ENCODE measurements at places on chromosomes 4 and X. TPM values are rescaled to one million over a fixed set of nuclear protein-coding genes. Genes with fewer than 3 reads are reported as not detected.

The FGF2 gene
- 42.9 TPM for total RNA-seq

DNA sequence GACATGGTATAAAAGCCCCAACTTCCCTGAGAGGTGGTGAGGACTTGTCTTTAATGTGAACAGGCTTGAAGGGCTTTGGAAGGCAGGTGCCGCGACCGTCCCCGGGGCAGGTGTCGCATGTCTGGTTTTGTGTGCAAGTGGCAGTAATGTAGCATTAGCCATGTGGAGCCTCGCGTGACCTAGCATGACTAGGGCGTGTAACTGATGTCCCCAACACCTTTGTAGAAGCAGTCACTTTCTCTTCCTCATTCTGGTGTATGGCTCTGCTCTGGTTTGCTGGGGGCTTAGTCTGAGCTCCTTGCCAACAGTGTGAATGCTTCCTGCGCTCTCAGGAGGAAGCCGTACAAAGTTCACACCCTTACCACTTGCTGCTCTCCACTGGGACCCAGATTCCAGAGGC lies 145.7 kb downstream of the AMMECR1 start:
- peaks cover 10% of the 10 kb centered on the region for H3K4me1 ChIP-seq
- no peak overlapping the region for H3K4me3 ChIP-seq
- no peaks in the 10 kb centered on the region for H3K27me3 ChIP-seq
- H3K36me3 ChIP-seq = no peaks in the 10 kb centered on the region
- H3K27ac ChIP-seq = no peak overlapping the region

DNA sequence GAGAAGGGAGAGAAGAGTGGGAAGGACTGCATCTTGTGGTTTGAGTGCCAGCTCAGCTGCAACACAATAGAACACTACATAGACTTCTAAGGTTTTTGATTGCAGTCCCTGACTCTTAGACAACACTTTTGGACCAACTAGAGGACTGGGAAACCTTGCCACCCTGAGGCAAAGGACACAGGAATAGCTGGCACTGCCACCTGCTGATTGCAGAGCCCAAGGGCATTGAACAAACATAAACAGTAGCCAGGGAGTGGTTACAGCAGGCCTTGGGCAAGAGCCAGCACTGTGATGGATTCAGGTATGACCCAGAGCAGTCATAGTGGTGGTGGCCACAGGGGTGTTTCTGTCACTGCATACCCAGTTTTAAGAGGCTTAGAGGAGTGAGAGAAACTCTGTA lies 72.5 kb upstream of the CXorf51A start:
- no peak overlapping the region for H3K4me3 ChIP-seq
- no peak for DNase-seq
- H3K36me3 ChIP-seq = no peaks in the 10 kb centered on the region

The POU3F4 gene
- total RNA-seq = not detected

The GALNTL6 gene
- not detected for total RNA-seq

GRCh38 chr4:87849612-87850011 lies 16.8 kb downstream of the MEPE start:
- no peak overlapping the region for H3K4me3 ChIP-seq
- no peak for DNase-seq
- no peak overlapping the region for H3K27ac ChIP-seq
- no peaks in the 10 kb centered on the region for H3K36me3 ChIP-seq

DNA sequence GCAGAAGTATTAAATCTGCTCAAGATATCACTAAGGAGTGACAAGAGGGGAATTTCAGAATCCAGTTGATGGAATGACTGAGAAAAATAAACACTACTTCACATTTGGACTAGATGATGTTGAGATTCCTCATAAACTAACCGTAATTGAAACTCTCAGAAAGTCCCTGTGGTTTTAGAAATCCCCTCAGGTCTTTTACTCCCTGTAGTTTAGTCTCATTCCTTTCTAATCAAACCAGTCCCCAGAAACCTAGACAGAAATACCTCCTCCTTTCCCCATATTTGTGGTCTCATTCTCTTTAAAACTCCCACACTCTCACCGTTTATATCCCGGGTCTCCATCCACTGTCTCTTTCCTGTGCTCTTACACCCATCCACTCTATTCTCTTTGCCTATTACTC lies 15.0 kb upstream of the TLR1 start:
- peaks cover 41% of the 10 kb centered on the region for H3K4me1 ChIP-seq
- H3K4me3 ChIP-seq = no peak overlapping the region
- H3K36me3 ChIP-seq = no peaks in the 10 kb centered on the region
- no peak for DNase-seq

GRCh38 chrX:76802708-76803107 lies 375.2 kb downstream of the MAGEE1 start:
- no peaks in the 10 kb centered on the region for H3K4me1 ChIP-seq
- H3K36me3 ChIP-seq = no peaks in the 10 kb centered on the region
- no peak overlapping the region for H3K4me3 ChIP-seq
- no peak for DNase-seq
- H3K27me3 ChIP-seq = no peaks in the 10 kb centered on the region
- H3K27ac ChIP-seq = no peak overlapping the region

DNA sequence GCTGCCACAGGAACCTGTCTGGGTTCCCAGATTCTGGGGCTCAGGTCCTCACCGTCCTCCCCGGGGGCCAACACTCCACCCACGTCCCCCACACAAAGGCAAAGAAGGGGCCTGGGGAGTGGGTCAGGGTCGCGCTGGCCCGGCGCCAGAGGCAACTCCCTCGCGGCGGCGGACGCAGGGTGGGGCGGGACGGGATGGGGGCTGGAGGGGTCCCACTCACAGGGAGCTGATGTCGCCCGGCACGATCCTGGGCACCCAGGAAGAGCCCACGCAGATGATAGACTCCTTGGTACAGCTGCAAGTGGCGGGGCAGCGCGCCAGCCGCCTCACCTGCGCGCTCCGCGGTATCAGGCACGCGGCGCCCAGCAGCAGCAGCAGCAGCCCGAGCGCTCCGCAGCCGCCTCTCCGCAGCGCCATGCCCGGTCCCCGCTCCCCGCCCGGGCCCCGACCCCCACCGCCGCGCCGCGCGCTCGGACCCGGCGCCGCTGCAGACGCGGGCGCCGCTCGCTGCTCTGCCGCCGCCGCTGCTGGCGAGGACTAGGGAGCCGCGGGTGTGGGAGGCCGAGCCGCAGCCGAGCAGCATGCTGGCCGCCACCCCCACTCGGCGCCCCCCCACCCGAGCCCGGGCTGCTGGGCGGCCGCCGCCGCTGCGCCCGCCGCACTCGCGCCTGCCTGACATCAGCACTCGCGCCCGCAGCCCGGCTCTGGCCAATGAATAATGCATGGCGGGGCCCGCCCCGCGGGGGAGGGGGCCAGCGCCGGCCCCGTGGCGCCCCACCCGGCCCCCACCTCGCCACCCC lies at the start of gene LGI2:
Gene LGI2 (minus strand): TSS at position 670 of the 800 bp plus-strand sequence. CDS start 253 bp downstream, at position 417.
- no peak within 1 kb of the TSS for H3K27ac ChIP-seq
- no peak within 1 kb of the TSS for H3K4me3 ChIP-seq
- no peaks in the 10 kb centered on the region for H3K36me3 ChIP-seq
- 0 out of 2 replicates have a peak, but pooled peaks cover 9% of the 10 kb centered on the region for H3K27me3 ChIP-seq
- no peak for DNase-seq

The FRMD7 gene
- not detected for total RNA-seq

The BRS3 gene
- not detected for total RNA-seq

The TRIM2 gene
- total RNA-seq = 11.7 TPM

DNA sequence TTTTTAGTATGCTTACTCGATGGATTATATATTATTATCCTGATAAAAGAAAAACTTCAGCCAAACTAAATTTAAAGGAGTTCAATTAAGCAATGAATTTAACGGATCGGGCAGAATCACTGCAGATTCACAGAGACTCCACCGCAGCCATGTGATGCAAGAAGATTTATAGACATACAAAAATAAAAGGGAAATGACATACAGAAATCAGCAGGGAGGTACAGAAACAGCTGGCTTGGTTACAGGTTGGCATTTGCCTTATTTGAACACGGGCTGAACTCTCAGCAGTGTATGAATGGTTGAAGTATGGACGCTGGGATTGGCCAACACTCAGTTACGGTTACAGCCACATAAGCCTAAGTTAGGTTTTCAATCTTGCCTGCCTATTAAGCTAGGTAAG lies 35.4 kb upstream of the DHRSX start:
- H3K4me1 ChIP-seq = no peaks in the 10 kb centered on the region
- H3K27ac ChIP-seq = no peak overlapping the region
- H3K36me3 ChIP-seq = no peaks in the 10 kb centered on the region
- DNase-seq = no peak
- H3K4me3 ChIP-seq = no peak overlapping the region

DNA sequence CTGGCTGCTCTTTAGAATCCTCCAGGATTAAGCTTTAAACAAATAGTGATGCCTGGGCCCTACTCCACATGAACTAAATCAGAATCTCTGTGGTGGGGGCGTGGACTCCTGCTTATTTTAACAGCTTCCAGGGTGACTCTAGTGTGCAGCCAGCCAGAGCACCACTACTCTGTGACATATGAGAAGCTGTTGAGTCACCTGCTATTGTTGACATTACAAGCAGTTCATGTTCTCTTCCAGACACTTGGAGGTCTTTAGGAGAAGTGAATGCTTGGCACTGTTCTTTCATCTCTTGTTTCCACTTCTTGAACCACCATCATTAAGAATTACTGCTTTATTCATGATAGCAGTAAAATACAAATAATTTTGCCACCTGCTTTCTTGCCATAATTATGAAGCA lies 426 bp upstream of the C4orf51 start:
- peak overlapping the region; percentile 40 for H3K27ac ChIP-seq
- DNase-seq = peak; percentile 55
- no peaks in the 10 kb centered on the region for H3K36me3 ChIP-seq
- no peak overlapping the region for H3K4me3 ChIP-seq
- H3K4me1 ChIP-seq = peaks cover 18% of the 10 kb centered on the region

DNA sequence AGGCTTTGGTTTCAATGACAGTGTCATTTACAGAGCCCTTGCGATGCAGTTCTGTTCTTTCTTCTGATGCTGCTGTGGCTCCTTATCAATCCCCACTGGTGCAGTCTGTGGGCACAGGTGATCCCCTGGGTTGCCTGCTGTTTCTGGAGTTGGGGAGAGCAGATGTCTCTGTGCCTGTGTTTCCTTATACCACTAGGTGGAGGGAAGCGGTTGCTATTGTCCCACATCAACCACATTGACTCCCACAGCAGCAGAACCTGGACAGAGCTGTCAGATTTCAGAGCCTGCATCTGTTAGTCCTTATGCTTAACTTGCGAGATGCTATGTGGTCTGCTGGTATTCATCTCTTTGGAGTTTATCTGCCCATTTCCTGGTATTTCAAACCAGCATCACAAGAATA lies 57.7 kb downstream of the NEIL3 start:
- H3K27me3 ChIP-seq = no peaks in the 10 kb centered on the region
- no peak overlapping the region for H3K27ac ChIP-seq
- H3K4me1 ChIP-seq = no peaks in the 10 kb centered on the region
- no peak overlapping the region for H3K4me3 ChIP-seq
- no peaks in the 10 kb centered on the region for H3K36me3 ChIP-seq

- H3K4me3 ChIP-seq = no peak overlapping the region
- peak overlapping the region; percentile 86 for H3K27ac ChIP-seq
- H3K27me3 ChIP-seq = no peaks in the 10 kb centered on the region
- peaks cover 26% of the 10 kb centered on the region for H3K4me1 ChIP-seq
Measured at GRCh38 chr4:7266525-7267292, 74.4 kb downstream of the SORCS2 start.

DNA sequence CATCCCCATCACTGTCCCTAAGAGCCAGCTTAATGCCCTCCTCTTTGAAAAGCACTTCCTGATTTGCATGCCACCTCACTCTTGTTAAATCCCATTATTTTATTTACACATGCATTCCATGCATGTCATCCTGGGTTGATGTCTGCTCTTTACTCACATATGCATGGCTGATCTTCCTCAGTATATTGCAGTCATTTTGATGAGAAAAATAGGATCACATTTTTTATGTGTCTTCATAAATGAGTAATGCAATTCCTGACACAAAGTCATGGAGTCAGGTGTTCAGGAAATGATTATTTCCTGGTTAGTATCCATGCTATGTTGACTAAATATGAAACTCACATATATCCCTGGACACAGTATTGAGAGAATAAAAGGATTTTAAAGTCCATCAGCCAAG lies 204.7 kb downstream of the SLIT2 start:
- no peak for DNase-seq
- no peaks in the 10 kb centered on the region for H3K36me3 ChIP-seq
- H3K27ac ChIP-seq = no peak overlapping the region
- peaks cover 6% of the 10 kb centered on the region for H3K4me1 ChIP-seq
- no peaks in the 10 kb centered on the region for H3K27me3 ChIP-seq
- H3K4me3 ChIP-seq = no peak overlapping the region

- peaks cover 30% of the 10 kb centered on the region for H3K27me3 ChIP-seq
- peaks cover 14% of the 10 kb centered on the region for H3K4me1 ChIP-seq
- H3K4me3 ChIP-seq = peak overlapping the region; percentile 31
- H3K27ac ChIP-seq = no peak overlapping the region
Measured at GRCh38 chr4:185127021-185127925, 15.8 kb upstream of the SLC25A4 start.

DNA sequence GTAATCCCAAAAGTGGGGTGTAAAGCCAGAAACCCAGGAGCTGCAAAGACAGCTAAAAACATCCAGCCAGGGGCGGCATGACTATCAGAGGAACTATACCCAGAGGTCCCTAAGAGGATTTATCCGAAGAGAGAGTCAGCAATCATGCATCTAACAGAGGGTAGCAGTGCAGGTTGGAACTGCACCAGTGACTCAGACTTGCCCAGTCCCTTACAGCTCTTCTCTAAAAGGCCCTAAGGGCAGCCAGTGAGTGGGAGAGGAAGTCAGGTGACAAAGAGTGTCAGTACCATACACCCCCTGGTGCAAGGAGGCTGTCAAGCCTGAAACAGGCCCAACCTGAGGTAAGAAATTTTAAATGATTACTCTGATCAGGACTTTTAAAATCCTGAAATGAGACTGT lies 88.1 kb downstream of the CAMK2D start:
- no peaks in the 10 kb centered on the region for H3K36me3 ChIP-seq
- H3K4me3 ChIP-seq = no peak overlapping the region
- H3K27me3 ChIP-seq = no peaks in the 10 kb centered on the region

GRCh38 chrX:107561468-107562215 lies 66.7 kb upstream of the PRPS1 start:
- peaks cover 16% of the 10 kb centered on the region for H3K4me1 ChIP-seq
- no peak for DNase-seq
- H3K27ac ChIP-seq = no peak overlapping the region

The PRDM5 gene
- 11.1 TPM for total RNA-seq

- no peak overlapping the region for H3K4me3 ChIP-seq
- peaks cover 29% of the 10 kb centered on the region for H3K4me1 ChIP-seq
- DNase-seq = no peak
Measured at GRCh38 chr4:77167866-77168265, 10.9 kb downstream of the CCNG2 start.

The SUPT20HL1 gene
- total RNA-seq = not detected

GRCh38 chrX:47573341-47574075 lies 8.7 kb upstream of the TIMP1 start:
- peak overlapping the region; percentile 96 for H3K27ac ChIP-seq
- H3K4me1 ChIP-seq = peaks cover 44% of the 10 kb centered on the region
- H3K36me3 ChIP-seq = peaks cover 24% of the 10 kb centered on the region
- no peaks in the 10 kb centered on the region for H3K27me3 ChIP-seq
- H3K4me3 ChIP-seq = peak overlapping the region; percentile 43

GRCh38 chrX:127873637-127874036 lies 178.6 kb downstream of the ACTRT1 start:
- H3K27me3 ChIP-seq = no peaks in the 10 kb centered on the region
- H3K4me3 ChIP-seq = no peak overlapping the region
- no peaks in the 10 kb centered on the region for H3K36me3 ChIP-seq
- no peak for DNase-seq
- no peak overlapping the region for H3K27ac ChIP-seq

- no peaks in the 10 kb centered on the region for H3K27me3 ChIP-seq
- H3K4me1 ChIP-seq = no peaks in the 10 kb centered on the region
- no peak overlapping the region for H3K27ac ChIP-seq
- H3K36me3 ChIP-seq = no peaks in the 10 kb centered on the region
- no peak for DNase-seq
Measured at GRCh38 chr4:62209757-62210485, 1009.8 kb downstream of the ADGRL3 start.
